CD4-positive, alpha-beta T cell (primary cell): ENCODE measurements at places on chromosomes 16 and 17.

DNA sequence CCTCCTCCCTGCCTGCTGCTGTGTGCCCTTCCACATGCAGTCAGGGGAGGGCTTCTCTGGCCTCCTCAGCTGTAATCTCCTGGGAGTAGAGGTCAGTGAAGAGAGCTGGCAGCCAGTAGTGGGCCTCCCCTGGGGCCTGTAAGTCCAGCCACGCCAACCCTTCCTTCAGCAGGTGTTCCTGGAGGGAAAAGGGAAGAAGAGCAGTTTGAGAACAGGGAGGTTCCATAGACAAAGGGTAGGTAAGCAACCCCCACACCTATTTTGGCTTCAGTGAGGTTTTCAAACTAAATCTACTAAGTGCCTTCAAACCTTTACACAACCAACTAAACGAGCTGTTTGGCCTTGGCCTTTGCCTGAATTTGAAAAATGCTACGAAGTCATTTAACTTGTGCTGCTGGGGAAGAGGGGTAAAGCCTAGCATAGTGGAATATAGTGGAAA, 14.2 kb downstream of the SNF8 start:
- DNase-seq: no peak

GRCh38 chr17:7326186-7326585, 2.9 kb downstream of the NEURL4 start:
- DNase-seq: no peak

DNA sequence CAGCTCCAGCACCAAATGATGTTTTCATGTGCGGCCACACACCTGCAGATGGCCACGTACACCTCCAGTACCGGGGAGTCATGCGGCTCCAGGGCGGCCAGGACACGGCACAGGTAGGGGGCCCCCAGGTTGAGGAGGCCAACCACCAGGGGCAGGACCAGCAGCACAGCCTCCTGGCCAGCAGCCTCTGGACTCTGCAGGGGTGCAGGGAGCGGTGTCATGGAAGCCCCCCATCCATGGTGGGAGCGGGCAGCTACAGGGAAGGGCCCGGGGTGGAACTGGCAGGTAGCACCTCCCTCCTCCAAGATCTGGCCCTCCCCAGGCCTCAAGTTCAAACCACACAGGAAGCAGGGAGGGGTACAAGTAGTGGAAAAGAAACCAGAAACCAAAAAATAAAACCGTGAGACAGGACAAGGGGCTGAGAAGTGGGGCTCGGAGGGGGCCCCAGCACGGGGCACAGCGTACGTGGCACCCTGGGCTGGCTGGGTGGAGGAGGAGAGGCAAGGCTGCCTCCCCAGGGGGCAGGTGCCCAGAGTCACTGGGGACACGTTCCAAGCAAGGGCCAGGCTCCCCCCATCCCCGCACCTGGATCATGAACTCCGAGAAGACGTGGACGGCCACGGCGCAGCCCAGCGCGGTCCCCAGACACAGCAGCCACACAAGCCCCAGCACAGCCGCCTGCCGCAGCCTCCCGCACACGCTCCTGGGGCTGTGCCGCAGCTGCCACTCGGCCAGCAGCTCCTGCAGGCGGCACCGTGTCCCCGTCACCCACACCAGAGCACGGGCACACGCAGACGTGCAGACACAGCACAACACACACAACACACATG, 7.4 kb downstream of the TMC6 start:
- DNase-seq: peak; percentile 69

- DNase-seq: no peak
Measured at GRCh38 chr16:87173294-87173893, 143.8 kb downstream of the C16orf95 start.

- no peak for DNase-seq
Measured at GRCh38 chr16:52499060-52499440, 47.9 kb downstream of the TOX3 start.

DNA sequence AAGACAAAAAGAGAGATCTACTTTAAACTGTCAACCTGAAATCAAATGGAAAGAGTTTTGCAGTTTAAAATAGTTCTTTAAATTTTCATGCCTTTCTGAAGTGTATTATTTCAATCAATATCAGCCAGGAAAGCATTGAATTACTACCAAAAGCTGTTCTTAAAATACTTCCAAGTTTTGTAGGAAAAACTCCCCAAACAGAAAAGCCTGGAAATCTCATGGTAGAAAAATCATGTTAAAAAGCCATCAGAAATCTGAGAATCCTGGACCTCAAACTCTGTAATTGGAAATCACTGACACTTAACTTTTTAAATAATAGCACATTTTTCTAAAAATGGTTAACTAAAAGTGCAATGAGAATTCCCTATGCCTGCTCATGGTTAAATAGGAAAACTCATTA, 63.3 kb upstream of the CNTNAP4 start:
- DNase-seq: no peak

GRCh38 chr17:44247876-44248736, 19.8 kb downstream of the SLC4A1 start:
- no peak for DNase-seq

GRCh38 chr17:76556765-76557367, 17.0 kb downstream of the PRCD start:
- peak; percentile 87 for DNase-seq

GRCh38 chr16:86065711-86066110, 166.7 kb downstream of the IRF8 start:
- DNase-seq: no peak

- DNase-seq: peak; percentile 51
Measured at GRCh38 chr17:42101513-42102292, 3.4 kb upstream of the ZNF385C start.

DNA sequence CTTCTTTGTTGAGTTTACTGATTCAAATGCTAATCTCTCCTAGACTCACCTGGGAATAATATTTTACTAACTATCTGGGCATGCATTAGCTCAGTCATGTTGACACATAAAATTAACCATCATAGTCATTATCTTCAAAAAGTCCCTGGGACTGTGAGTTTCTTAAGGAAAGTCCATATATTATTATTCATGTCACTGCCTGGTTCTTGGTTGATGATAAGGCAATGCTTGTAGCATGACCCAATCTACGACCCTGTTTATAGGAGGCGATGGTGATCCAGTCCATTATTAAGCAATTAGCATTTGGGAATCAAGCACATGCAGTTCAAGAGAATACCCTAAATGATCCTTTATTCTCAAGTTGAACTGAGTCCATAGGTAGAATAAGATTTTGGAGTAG, 54.8 kb upstream of the MPHOSPH6 start:
- no peak for DNase-seq

- DNase-seq: no peak
Measured at GRCh38 chr17:35743626-35744328, 9.3 kb downstream of the GAS2L2 start.

DNA sequence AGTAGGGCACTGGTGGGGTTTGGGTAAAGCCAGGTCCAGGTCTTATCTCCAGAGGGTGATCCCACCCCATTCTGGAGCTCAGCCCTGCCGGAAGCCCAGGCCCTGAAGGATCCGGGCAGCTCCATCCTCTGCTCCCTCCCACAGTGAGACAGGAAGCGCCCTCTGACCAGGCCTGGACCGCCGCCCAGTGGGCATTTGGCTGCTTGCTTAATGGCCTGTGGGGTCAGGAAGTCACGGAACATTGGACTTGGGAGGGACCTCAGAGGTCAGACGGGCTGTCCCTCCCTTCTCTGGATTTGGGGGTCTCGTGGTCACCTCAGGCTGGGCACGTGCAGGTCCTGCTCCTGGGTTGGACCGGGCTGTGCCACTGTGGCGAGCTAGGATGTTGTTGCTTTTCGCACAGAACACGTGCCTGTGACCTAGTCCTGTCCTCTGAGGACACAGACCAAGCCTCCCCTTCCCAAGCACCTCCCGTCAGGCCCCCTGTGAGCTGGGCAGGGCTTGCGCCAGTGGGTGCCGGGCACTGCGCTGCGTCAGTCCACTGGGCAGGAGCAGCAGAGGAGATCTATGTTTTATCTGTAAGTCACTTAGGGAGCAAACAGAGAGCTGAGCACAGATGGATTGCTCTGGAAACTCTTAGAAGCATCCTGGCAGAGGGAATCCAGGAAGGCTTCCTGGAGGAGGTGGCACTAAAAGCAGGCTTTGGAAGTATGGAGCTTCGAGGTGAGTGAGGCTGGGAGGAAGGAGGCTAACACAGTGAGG, 49.4 kb upstream of the GSE1 start:
- DNase-seq: no peak

DNA sequence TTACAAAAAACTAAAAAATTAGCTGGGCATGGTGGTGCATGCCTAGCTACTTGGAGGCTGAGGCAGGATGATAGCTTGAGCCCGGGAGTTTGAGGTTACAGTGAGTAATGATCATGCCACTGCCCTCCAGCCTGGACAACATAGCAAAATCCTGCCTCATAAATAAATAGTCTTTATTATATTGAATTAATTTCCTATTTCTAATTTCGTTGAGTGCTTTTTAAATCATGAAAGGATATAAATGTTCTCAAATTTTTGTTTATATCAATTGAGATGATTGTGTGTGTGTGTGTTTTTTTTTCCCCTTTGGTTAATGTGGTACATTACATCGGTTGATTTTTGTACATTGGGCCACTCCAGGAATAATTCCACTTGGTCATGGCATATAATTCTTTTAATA, 32.0 kb upstream of the AQP8 start:
- no peak for DNase-seq

GRCh38 chr16:75590920-75591843, 25.0 kb downstream of the GABARAPL2 start:
- DNase-seq: no peak

DNA sequence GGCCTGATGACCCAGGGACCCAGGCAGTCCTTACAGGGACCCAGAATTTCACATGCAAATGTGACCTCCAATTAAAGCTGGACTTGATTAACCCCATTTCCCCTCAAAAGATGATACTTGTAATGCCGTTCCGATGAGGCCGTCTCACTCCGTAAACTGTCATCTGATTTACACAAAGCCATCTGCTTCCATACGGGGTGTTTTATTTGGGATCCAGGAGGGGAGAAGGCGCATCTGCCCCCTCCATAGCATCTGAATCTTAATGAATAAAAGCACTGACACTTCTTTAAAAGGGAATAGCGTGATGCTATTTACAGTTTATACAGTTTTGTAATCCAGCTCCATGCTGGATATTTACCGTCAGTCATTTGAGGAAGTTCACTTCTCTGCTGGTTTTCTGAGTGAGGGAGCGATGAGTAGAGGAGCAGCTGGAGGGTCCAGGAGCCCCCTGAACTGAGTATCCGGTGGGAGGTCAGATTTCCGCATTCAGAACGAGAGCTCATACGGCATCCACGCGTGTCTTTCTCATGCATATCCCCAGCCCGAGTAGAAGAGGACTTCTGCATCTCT, 452.7 kb downstream of the WWOX start:
- DNase-seq: no peak

GRCh38 chr16:12130691-12131290, 154.3 kb downstream of the SNX29 start:
- no peak for DNase-seq

DNA sequence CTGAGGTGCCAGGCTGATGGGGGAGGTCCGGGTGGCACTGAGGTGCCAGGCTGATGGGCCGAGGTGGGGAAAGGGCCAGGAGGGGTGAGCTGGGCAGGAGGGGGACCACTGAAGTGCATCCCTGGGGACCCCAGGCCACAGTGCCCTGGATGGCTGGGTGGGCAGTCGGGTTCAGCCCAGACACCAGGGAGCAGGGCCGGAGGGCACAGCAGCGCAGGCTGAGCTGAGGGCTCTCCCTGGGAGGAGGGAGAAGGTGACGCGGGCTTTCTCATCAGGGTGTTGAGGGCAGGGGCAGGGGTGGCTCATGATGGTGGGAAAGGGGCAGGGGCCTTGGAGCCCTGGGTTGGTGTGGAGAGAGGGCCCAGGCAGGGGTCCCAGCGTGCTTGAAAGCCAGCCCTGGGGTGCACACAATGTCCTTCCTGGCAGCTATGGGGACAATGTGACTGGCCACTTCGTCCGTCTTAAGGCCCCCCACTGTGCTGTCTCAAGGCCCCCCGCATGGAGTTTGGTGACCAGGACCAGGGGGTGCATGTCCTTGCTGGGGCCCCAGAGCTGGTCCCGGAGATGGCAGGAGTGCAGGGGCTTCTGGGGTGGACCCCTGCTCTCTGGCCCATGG, 16.0 kb downstream of the CD7 start:
- DNase-seq: no peak

- no peak for DNase-seq
Measured at GRCh38 chr16:3824121-3824795, 56.3 kb downstream of the CREBBP start.

DNA sequence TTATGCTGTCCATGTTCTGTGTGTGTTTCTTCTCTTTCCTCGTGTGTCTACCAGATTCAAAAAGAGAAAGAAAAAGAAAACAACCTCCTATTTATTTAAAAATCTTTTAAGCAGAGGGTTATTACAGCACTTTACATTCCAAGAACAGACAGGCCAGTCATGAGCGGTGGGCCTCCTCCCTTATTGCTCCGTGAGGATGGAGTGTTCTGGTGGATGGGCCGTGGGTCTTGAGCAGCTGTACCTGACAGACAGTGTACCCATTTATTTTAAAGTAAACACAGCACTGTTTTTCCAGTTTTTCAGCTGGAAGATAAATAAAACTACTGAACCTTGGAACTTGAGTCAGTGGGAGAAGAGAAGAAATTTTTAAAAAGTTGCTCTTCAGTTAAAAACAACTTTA, 52.4 kb downstream of the WWP2 start:
- DNase-seq: no peak

- no peak for DNase-seq
Measured at GRCh38 chr17:55532670-55533069, 21.4 kb upstream of the SMIM36 start.

GRCh38 chr16:6038941-6039645, 941.5 kb upstream of the EEF2KMT start:
- DNase-seq: no peak
